ENCODE measurements at places on chromosomes 3 and 15. TPM values are rescaled to one million over a fixed set of nuclear protein-coding genes. Genes with fewer than 3 reads are reported as not detected.

LRRC49 gene
- total RNA-seq = not detected

RPL15 gene
- 1,496 TPM for total RNA-seq

CHST2 gene
- 2.4 TPM for total RNA-seq

SLC12A6 gene
- total RNA-seq = 24.8 TPM

IL17RE gene
- total RNA-seq = 1.3 TPM

DAPK2 gene
- 1.5 TPM for total RNA-seq

RCCD1 gene
- 31.9 TPM for total RNA-seq

GAP43 gene
- not detected for total RNA-seq

ISLR gene
- total RNA-seq = not detected

FOXB1 gene
- 0.52 TPM for total RNA-seq

AMOTL2 gene
- not detected for total RNA-seq

RNF123 gene
- total RNA-seq = 36.3 TPM

DNA sequence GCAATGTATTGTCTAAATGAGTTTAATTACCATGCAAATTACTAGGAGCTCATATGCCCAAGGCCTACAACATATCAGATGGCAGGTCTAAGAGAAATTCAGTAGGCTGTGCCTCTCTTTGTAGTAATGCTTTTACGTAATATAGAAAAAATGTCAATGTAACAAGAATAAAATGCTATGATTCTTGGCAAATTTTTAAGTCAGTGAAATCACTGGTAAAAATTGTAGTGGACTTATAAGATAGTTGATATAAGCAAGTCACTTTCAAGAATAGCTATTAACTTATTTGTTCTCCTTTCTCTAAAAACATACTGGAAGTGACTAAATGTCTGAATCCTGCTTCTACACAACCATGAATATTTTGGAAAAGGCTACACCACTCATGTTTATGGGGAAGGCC, 707.8 kb downstream of the TUSC7 start:
- DNase-seq = no peak
- no peaks in the 10 kb centered on the region for H3K27me3 ChIP-seq
- H3K27ac ChIP-seq = no peak overlapping the region
- H3K36me3 ChIP-seq = no peaks in the 10 kb centered on the region
- no peaks in the 10 kb centered on the region for H3K4me1 ChIP-seq

- no peaks in the 10 kb centered on the region for H3K4me1 ChIP-seq
- no peaks in the 10 kb centered on the region for H3K36me3 ChIP-seq
- DNase-seq = no peak
Observed at GRCh38 chr3:87834327-87834726, 224.5 kb downstream of the CGGBP1 start.

DNA sequence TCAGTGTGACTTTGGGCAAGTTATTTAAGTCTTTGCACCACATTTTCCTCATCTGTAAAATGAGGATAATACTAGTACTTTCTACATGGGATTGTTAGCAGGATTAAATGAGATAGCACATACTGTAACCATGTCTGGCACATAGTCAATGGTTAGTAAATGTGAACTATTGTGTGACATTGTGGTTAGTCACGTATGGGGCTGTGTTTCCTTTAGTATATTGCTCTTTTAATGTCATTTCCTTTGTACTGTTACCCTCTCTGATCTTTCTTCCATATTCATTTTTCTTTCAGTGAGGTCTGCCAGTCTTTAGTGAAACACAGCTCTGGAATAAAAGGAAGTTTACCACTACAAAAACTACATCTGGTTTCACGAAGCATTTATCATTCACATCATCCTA, 21.4 kb downstream of the OPA1 start:
- no peak for DNase-seq
- peaks cover 15% of the 10 kb centered on the region for H3K4me1 ChIP-seq
- no peaks in the 10 kb centered on the region for H3K27me3 ChIP-seq
- H3K4me3 ChIP-seq = peak overlapping the region; percentile 14
- H3K27ac ChIP-seq = peak overlapping the region; percentile 82
- H3K36me3 ChIP-seq = peaks cover 73% of the 10 kb centered on the region

DNA sequence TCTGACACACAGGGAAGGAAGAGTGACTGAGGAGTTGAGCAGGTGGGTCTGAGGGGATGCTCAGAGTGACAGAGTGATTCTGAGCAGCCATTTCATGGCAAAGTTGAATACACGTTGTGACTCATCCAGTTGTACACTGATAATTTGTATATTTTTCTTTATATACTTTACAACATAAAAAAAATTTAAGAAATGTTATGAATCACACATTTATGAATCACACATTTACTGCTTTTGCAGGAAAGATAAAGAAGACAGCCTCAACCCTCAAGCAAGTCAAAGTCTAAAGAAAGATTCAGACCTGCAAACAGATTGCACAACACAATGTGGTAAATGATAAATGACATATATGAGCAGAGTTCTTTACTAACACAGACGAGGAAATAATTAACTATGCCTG, 21.0 kb upstream of the CHMP2B start:
- no peaks in the 10 kb centered on the region for H3K4me1 ChIP-seq
- no peak overlapping the region for H3K27ac ChIP-seq
- no peak overlapping the region for H3K4me3 ChIP-seq
- peaks cover 7% of the 10 kb centered on the region for H3K27me3 ChIP-seq
- no peaks in the 10 kb centered on the region for H3K36me3 ChIP-seq

- H3K4me1 ChIP-seq = no peaks in the 10 kb centered on the region
- H3K36me3 ChIP-seq = no peaks in the 10 kb centered on the region
- no peaks in the 10 kb centered on the region for H3K27me3 ChIP-seq
- no peak for DNase-seq
- no peak overlapping the region for H3K27ac ChIP-seq
Observed at GRCh38 chr3:139758654-139759291, 81.0 kb upstream of the NMNAT3 start.

- H3K27me3 ChIP-seq = peaks cover 6% of the 10 kb centered on the region
- H3K4me3 ChIP-seq = peak overlapping the region; percentile 13
- peaks cover 42% of the 10 kb centered on the region for H3K36me3 ChIP-seq
Observed at GRCh38 chr3:195802795-195803194, 8.9 kb downstream of the MUC4 start.

DNA sequence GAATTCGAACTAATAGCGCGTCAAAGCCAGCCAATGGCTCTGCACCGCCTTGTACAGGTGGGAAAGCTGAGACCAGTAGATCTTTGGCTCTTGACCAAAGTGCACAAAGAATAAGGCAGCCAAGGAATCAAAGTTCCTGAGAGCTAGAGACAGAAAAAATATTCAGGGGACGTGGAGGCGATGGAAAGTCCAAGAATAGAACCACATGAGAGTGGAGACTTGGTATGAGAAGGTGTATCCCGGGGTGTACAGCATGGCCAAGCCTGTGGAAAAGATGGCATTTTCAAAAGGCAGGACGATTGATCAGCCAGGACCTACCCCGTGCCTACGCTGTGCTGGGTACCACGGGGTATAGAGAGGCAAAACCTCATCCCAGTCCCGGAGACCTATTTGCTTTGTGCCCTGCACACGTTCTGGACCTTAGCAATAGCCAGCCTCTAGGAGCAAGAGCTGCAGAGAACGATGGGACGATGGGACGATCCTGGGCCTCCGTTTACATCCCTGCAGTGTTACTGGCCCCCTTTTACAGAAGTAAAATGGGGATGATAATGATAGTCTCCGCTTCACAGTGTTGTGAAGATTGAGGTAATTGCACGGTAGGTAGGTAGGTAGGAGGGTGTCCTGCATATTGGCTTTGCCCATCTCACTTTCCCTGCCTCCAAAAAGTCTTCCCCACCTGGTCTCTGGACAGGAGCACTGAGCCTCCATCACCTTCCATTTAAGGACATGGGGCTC, 583 bp upstream of the RBSN start:
- peaks cover 2% of the 10 kb centered on the region for H3K27me3 ChIP-seq
- H3K27ac ChIP-seq = peak overlapping the region; percentile 97
- DNase-seq = no peak
- H3K36me3 ChIP-seq = peaks cover 27% of the 10 kb centered on the region
- H3K4me3 ChIP-seq = peak overlapping the region; percentile 93
- peaks cover 47% of the 10 kb centered on the region for H3K4me1 ChIP-seq

DNA sequence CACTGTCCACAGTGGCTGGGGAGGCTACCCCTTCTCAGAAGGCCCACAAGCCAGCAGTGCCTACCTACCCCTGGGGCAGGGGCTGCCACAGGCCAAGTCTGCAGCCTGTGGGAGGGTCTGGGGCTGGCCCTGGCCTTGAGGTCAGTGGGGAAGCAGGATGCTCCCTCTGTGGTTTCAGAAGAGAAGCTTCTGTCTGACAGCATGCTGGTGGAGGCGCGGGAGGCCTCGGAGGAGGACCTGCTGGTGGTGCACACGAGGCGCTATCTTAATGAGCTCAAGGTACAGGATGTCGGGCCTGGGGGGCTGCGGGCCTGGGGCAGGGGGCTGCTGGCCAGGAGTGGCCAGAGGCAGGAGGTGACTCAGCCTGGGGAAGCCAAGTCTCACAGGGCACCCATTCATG, 3.2 kb downstream of the HDAC11 start:
- no peak for DNase-seq
- peaks cover 3% of the 10 kb centered on the region for H3K27me3 ChIP-seq
- no peak overlapping the region for H3K4me3 ChIP-seq
- no peak overlapping the region for H3K27ac ChIP-seq
- peaks cover 31% of the 10 kb centered on the region for H3K4me1 ChIP-seq

- no peaks in the 10 kb centered on the region for H3K27me3 ChIP-seq
- peaks cover 13% of the 10 kb centered on the region for H3K36me3 ChIP-seq
- no peak for DNase-seq
- no peak overlapping the region for H3K27ac ChIP-seq
Observed at GRCh38 chr3:112456147-112456546, 43.1 kb downstream of the BTLA start.

- no peaks in the 10 kb centered on the region for H3K4me1 ChIP-seq
- no peak overlapping the region for H3K4me3 ChIP-seq
- DNase-seq = no peak
- H3K27me3 ChIP-seq = peaks cover 15% of the 10 kb centered on the region
- no peak overlapping the region for H3K27ac ChIP-seq
Observed at GRCh38 chr3:59027607-59028006, 22.2 kb downstream of the CFAP20DC start.

DNA sequence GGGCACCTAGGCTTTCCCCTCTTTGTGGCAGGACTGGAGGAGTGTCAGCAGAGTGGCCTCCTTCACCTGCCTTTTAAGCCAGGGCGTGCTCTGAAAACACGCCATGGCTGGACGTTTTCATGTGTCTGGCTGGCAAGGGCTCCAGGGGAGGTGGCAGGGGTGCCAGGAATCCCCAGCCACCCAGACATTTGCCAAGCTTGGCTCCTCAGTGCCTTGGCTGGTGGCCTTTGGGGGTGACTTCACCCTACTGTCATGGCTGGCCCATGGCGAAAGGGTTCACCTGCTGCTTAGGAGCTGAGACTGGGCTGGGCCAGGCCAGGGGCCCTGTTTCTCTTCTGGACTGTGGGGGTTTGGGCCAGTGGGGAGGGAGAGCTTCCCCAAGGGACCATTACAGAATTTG, 17.6 kb downstream of the KLF13 start:
- no peak for DNase-seq
- peaks cover 98% of the 10 kb centered on the region for H3K4me1 ChIP-seq
- H3K27ac ChIP-seq = peak overlapping the region; percentile 97
- H3K4me3 ChIP-seq = peak overlapping the region; percentile 95
- H3K36me3 ChIP-seq = peaks cover 66% of the 10 kb centered on the region

DNA sequence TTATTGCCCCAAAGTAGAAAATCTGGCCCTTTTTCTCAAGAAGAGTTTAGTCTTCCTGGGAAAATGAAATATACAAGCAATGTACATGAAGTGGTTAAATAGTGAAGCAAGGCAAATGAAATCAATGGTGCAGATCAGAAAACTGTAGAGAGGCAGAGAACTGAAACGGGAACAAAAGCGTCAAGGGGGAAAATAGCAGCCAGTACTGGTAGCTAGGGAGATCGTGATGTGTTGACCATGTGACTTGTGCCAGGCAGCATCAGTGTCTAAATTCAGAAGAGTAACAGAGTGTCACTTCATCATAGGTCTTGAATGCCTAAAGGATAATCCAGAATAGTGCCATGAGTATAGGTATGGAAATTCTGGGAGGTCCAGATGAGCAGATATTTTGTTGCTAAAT, 163.1 kb downstream of the CHL1 start:
- DNase-seq = no peak
- no peaks in the 10 kb centered on the region for H3K4me1 ChIP-seq
- H3K27me3 ChIP-seq = no peaks in the 10 kb centered on the region
- no peak overlapping the region for H3K4me3 ChIP-seq
- no peaks in the 10 kb centered on the region for H3K36me3 ChIP-seq
- H3K27ac ChIP-seq = no peak overlapping the region

DNA sequence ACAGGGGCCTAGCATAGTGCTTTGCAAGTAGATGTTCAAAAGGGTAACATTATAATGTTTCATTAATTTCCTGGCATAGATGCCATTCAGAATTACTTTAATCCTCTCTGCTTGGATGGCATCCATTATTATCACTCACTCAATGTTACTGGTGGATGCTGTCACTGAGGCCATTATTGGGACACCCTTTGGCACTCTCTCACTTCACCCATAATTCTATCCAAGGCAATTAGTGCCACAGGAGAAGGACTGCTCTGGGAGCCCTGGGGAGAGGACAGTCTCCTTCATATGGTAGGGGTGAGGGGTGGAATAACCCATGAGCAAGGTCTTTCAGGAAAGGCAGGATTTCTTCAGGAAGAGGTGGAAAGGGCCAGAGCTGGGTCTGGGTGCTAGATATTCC, 28.7 kb upstream of the SLC28A1 start:
- H3K27ac ChIP-seq = no peak overlapping the region
- no peak for DNase-seq
- peaks cover 2% of the 10 kb centered on the region for H3K27me3 ChIP-seq
- H3K4me3 ChIP-seq = no peak overlapping the region

- peaks cover 7% of the 10 kb centered on the region for H3K36me3 ChIP-seq
- no peak overlapping the region for H3K4me3 ChIP-seq
- H3K4me1 ChIP-seq = peaks cover 8% of the 10 kb centered on the region
- DNase-seq = no peak
Observed at GRCh38 chr3:106610362-106610959, 741.6 kb upstream of the CBLB start.

- H3K27ac ChIP-seq = no peak overlapping the region
- no peak overlapping the region for H3K4me3 ChIP-seq
- H3K36me3 ChIP-seq = peaks cover 2% of the 10 kb centered on the region
- no peaks in the 10 kb centered on the region for H3K27me3 ChIP-seq
- no peak for DNase-seq
Observed at GRCh38 chr3:17135696-17136095, 250.9 kb downstream of the PLCL2 start.

DNA sequence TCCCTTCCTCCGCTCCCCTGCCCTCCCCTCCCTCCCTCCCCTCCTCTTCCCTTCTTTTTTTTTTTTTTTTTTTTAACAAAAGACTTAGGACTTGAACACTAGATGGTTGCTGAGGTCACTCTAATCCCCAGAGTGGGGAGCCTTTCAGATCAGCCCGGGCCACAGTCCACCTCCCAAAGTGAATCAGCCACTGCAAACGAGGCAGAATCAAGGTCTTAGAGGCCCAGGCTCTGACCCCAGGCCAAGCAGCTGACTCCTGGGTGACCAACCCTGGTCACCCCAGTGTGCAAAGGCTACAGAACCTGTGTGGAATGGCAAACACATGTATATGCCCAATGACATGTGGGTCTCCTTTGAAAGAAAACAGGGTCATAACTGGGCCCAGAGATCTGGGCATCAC, 18.3 kb upstream of the EHD4 start:
- no peak overlapping the region for H3K4me3 ChIP-seq
- H3K4me1 ChIP-seq = no peaks in the 10 kb centered on the region
- H3K36me3 ChIP-seq = no peaks in the 10 kb centered on the region

- H3K4me1 ChIP-seq = peaks cover 12% of the 10 kb centered on the region
- peaks cover 15% of the 10 kb centered on the region for H3K36me3 ChIP-seq
- H3K4me3 ChIP-seq = no peak overlapping the region
- H3K27ac ChIP-seq = no peak overlapping the region
- H3K27me3 ChIP-seq = no peaks in the 10 kb centered on the region
Observed at GRCh38 chr15:56718560-56718959, 14.7 kb downstream of the ZNF280D start.

- H3K4me1 ChIP-seq = no peaks in the 10 kb centered on the region
- H3K36me3 ChIP-seq = no peaks in the 10 kb centered on the region
- no peaks in the 10 kb centered on the region for H3K27me3 ChIP-seq
Observed at GRCh38 chr3:94524102-94524919, 461.4 kb downstream of the NSUN3 start.
